NCI-H774 (cell line): ENCODE measurements at places on chromosomes 11 and 22.
A peak's percentile ranks its signal among the peaks of the same experiment; 100 is the strongest.

- no peak for DNase-seq
Measured at GRCh38 chr11:134644476-134645456, 232.7 kb upstream of the B3GAT1 start.

DNA sequence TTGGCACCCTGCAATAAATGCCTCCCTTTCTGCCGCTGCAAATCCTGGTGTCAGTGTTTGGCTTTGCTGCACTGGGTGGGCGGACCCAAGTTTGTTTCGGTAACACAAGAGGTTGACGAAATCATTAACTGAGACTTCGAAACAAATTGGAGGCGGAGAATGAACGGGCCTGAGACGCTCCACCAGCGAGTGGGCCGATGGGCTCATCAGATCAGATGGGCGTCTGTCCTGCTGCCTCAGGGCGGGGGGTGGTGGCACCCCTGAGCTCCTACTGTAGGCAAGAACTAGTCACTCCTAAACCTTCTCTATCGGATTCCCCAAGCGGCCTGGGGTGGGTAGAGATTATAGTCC lies 918 bp upstream of the CAPN5 start:
- DNase-seq = no peak

- no peak for DNase-seq
Measured at GRCh38 chr22:29346659-29347058, 31.2 kb upstream of the RASL10A start.

DNA sequence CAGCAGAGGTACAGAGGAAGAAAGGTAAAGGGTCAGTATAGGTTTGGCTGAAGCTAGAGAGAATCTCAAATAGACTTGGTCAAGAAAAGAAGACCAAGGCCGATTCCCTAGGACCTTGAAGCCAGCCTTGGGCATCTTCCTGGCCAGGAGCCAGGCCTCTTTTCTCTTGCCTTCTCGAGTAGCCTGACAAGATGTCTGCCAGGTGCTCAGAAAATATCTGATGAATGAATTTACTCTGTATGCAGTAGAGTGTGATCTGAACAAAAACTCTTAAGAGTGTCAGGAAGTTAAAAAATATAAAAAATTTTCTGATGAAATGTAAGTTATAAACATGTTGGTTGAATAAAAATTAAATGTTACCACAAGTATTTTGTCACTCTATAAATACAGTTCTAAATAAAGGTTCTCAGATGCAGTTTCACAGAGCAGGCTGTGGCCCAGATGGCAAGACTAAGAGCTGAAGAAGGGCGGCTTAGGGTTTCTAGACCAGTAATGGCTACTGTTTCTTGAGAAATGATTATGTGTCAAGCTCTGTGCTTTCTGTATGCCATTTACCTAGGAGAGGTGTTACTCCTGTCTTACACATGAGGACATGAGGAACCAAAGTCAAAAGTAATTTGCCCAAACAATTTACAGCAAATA lies 98.1 kb downstream of the ATXN10 start:
- no peak for DNase-seq

DNA sequence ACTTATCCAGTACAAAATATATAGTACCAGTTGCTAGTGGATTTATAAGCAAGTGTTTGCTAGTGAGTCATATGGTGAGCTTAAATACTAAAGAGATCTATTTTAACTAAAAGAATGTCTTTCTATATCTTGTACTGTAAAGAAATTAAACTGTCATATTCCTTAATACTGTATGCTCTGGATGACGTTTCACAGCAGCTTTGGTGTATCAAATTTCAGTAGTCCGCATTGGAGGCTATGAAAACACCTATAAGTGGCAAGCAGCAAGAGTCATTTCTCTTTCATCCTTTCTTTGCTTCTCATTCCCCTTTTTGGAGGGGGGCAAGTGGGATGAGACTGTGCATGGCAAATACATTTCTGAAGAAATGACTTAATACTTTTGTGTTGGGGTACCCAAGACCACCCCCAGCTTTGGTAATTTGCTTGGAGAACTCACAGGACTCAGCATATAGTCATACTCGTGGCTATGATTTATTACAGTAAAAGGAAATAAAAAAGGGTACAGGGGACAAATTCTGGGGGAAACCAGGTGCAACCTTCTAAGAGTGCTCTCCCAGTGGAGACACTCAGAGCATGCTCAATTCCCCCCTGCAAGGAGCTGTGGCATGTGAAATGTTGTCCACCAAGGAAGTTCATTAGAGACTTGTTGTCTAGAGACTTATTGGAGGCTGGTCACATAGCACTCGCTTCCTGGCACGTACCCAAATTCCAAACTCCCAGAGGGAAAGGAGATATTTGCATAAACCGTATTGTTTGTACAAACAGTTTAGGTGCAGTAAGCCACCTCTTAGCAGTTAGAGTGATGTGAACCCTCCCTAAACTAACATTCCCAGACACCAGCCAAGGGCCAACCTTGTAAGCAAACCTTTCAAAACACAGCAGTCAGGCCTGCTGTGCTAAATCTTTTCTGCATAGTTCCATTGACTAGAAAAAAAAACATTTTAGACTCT lies 210.8 kb downstream of the PGR start:
- DNase-seq = peak; percentile 72

DNA sequence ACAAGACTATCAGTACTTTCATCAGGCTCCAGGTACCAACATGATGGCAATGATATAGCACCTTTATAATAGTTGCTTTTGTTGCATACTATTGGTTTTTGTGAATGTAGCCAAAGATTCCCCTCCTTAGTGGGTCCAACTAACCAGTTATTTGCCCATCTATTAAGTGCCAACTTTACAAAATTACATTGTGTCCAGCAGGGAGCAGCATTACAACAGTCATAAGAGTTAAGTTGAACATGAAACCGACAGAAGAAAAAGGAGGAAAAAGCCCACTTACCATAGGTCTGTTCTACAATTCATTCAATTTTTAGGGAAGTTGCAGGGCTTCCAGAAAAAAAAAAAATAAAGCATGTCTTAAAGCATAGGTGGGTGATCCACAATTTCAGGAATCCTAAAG lies 21.6 kb downstream of the IMMP1L start:
- DNase-seq = no peak

DNA sequence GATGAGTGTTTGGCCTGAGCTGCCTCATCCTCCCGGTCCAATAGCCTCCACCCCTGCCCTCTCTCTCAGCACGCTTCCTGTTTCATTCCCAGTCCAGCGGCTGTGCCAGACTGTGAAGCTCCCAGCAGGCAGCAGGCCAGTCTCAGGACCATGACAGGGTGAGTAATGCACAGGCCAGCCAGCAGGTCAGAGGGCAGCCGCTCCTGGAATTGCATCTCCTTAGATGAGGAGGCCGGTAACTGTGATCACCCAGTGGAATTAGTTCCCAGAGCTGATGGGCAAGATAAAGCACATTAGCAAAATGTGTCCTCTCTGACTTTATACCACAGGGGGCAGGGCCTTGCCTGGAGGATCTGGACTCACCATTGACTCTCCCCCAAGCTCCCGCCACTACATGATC lies 251.2 kb downstream of the ETS1 start:
- no peak for DNase-seq

DNA sequence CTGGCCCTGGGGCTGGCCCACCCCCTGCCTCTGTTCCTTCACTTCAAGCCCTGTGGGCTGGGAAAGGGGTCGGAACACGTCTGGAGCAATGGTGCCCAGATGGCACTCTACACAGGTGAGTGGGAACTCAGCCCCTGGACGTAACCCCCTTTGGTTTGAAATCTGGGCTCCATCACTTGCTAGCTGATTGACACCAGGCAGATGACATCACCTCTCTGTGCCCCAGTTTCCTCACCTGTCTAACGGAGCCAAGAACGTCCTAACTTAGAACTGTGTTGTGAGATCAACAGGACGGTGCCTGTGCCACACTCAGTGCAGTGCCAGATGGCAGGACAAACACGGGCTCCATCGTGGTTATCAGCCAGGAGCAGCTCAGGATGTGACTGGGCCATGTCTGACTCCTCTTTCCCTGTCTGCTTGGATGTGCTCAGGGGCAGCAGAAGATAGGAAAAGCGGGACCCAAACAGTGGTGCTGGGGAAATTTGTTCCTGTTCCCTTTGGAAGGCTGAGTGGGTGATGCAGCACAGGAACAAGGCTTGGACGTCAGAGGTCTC lies 24.4 kb downstream of the NPTXR start:
- no peak for DNase-seq

GRCh38 chr11:36822829-36823228 lies 224.8 kb upstream of the RAG2 start:
- DNase-seq = no peak

DNA sequence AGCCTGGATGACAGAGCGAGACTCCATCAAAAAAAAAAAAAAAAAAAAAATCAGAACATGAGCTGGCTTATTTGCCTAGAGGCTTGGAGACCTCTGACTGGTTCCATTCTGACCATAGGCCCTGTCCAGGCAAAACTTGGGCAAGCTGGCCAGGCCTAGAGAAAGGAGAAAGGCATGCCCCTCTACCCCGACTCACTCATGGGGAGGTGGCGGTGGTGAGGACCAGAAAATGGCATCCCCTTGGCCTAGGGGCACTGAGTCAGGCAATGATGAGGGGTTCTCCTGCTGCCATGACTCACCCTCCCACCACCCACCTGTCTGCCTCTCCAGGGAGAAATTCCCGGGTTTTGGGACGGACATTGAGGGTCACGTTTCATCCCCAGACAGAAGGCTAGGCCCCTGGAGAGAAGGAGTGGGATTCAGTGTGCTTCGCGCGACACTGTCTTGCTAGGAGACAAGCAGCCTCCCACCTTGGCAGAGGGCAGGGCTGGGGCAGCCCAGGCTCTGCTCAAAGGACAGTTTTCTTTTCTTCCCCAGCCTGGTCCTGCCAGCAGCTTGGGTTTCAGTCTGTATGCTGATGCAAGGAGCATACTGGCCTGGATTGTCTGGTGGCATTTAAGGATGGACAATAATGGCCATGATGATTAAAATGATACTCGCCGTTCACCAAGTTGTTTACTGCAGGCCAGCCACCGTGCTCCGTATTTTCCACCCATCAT lies 17.2 kb downstream of the TOB2 start:
- no peak for DNase-seq

GRCh38 chr11:80521592-80521991 lies 1080.8 kb upstream of the TENM4 start:
- no peak for DNase-seq

GRCh38 chr11:90187839-90188238 lies 35.0 kb downstream of the CHORDC1 start:
- DNase-seq = no peak

- DNase-seq = no peak
Measured at GRCh38 chr11:57390535-57390934, at the start of gene PRG2. Gene PRG2, minus strand, starts transcription at chr11:57390650. Its CDS starts 706 bp downstream, at chr11:57389944.

DNA sequence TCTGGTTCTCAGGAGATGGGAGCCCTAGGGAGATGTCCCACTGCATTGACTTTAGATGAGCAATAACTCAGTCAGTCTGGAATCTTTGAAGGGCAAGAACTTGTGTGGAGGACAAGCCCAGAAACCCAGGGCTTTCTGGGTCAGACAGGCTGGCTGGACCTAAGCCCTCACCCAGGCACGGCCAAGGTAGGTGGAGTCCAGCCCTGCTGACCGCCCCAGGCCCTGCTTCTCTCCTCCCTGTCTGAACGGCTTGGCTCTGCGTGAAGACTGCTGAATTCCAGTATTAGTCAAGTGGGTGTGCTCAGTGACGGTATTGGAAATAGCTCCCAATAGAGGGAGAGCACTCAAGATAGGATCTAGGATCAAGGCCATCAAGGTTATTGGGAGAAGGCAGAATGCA lies 6.1 kb downstream of the CXCR5 start:
- DNase-seq = no peak

- DNase-seq = no peak
Measured at GRCh38 chr11:80186692-80187091, 745.9 kb upstream of the TENM4 start.

DNA sequence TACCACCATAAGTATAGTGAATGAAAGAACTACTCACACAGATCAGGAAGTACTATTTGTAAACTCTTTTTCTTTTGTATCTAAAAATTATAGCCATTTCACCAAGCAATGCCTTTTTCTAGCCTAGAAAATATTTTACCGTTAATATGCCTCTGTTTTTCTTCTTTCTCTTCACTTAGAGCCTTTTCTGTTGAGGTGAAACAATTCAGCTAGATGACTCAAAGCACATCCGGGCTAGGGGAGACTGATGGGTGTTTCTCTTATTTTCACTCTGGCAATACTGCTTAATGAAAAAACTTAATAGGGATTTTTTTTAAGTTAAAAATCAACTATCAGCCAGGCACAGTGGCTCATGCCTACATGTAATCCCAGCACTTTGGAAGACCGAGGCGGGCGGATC lies 93.3 kb downstream of the SGSM3 start:
- no peak for DNase-seq

- DNase-seq = no peak
Measured at GRCh38 chr11:73347067-73347466, 29.1 kb upstream of the RELT start.

- no peak for DNase-seq
Measured at GRCh38 chr22:39030705-39031104, 9.8 kb downstream of the APOBEC3D start.

GRCh38 chr22:48152916-48153315 lies 1390.5 kb downstream of the TBC1D22A start:
- no peak for DNase-seq

- no peak for DNase-seq
Measured at GRCh38 chr22:32528316-32528715, 53.7 kb downstream of the FBXO7 start.

DNA sequence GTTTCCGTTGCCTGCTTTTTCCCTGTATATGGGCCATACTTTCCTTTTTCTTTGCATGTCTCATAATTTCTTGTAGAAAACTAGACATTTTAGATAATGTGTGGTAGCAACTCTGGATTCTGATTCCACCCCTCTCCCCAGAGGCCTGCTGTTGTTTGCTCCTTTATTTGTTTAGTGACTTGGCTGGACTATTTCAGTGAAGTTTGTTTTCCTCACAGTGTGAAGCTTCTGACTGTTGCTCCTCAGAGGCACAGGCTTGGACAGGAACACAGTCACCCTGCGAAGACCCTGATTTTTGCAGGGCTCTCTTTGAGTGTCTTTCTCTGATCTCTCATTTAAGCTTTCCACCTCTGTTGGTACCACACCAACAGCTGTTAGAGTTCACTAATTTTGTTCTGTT lies 72.5 kb downstream of the SWAP70 start:
- DNase-seq = no peak

DNA sequence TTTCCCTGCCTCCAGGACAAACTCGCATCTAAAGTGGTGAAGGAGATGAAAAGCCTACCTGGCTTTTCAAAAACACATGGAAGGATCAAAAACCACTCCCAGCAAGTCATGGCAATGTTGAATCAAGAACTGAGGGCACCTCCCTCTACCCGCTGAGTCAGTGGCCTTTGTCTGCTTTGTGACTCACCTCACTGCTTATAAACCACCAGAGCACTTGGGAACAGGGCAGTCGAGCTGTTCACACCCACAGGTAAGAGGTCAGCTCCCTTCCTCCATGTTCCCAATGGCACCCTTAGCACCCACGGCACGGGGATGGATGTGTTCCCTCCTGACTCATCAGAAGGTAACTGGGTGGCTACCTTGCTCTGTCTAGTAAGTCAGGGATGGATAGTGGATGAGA lies 21.7 kb downstream of the TENM4 start:
- DNase-seq = no peak
